ENCODE measurements at places on chromosomes 5 and 9.

DNA sequence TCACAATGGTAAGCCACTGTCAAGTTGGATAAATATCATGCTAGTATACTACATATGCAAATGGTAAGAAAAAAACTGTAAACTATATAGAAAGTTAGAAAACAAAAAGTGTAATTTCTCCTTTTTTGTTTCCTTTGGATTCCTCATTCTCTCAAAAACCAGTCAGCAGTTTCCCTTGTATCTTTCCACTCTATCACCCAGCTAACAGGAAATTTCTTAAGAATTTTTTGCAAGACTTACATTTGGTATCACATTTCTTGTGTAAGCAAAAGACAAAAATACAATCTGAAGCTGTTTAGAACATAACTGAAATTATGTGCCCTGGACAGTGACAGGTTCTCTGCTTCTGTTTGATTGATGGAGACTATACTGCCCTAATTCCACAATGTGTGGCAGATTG lies 25.2 kb upstream of the MSH3 start:
- DNase-seq: no peak

DNA sequence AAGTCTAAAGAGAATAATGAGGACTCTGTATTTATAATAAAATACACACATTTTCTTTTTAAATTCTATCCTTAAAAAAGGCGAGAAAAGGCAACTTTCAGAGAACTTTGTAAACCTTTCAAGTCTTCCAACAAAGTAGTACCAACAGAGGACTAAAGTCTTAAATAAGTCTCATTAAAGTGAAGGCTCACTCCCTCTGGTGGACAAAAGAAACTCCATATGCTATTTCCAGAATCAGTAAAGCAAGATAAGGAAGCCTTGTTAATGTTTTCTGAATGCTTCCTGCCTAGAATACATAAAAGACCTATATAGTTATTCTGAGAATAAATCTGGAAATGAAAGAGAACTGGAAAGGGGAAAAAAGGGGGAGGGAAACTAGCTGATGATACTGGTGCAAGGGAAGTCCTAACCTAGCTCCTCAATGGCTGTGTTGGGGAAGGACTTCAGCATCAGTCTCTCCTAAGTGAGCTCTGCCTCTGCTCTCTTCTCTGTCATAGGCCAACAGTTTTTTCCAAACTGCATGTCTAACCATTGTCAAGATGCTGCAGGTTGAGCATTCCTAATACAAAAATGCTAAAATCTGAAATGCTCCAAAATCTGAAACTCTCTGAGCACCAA lies 7.2 kb downstream of the HMGCS1 start:
- DNase-seq: no peak

DNA sequence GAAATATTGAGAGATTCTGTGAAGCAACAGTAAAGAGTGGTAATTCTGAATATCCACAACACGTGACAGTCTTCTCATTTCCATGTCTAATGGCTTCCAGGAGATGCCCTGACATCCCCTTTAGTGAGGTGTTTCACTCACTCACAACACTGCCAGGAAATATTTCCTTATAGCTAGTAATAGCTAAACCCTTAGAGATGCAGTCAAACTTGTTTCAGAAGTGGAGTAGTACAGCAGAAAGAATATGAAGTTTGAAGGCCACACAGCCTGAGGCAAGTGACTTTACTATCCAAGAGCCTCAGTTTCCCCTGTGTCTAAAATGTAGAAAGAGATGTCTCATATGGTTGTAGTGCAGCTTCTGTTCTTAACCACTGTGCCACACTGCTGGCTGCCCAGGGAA lies 139.2 kb downstream of the CDK5RAP2 start:
- no peak for DNase-seq

DNA sequence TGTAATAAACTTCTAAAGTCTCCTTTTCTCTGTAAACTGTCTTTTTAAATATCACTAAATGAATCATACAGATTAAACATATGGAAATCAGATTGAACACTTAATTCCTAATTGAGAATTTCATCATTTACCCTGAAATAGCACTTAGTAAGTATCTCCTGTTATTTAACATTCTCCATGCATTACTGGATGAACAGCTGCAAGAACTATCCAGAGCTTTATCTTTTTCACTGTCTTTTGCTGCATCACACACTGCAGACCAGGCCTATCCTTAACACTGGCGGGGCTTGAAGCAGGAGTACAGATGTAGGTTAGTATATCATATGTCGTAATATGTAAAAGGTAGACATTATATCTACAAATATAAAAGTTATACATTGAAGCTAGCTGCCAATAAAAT lies 108.7 kb upstream of the EFNA5 start:
- no peak for DNase-seq

GRCh38 chr5:34843497-34843896 lies 4.5 kb downstream of the TTC23L start:
- no peak for DNase-seq

GRCh38 chr9:14314424-14314928 lies 535 bp upstream of the NFIB start:
- DNase-seq: no peak

Data from effector CD8-positive, alpha-beta T cell (primary cell).